Smooth muscle cell of the brain vasculature (primary cell): ENCODE measurements at places on chromosomes 13 and 19.

DNA sequence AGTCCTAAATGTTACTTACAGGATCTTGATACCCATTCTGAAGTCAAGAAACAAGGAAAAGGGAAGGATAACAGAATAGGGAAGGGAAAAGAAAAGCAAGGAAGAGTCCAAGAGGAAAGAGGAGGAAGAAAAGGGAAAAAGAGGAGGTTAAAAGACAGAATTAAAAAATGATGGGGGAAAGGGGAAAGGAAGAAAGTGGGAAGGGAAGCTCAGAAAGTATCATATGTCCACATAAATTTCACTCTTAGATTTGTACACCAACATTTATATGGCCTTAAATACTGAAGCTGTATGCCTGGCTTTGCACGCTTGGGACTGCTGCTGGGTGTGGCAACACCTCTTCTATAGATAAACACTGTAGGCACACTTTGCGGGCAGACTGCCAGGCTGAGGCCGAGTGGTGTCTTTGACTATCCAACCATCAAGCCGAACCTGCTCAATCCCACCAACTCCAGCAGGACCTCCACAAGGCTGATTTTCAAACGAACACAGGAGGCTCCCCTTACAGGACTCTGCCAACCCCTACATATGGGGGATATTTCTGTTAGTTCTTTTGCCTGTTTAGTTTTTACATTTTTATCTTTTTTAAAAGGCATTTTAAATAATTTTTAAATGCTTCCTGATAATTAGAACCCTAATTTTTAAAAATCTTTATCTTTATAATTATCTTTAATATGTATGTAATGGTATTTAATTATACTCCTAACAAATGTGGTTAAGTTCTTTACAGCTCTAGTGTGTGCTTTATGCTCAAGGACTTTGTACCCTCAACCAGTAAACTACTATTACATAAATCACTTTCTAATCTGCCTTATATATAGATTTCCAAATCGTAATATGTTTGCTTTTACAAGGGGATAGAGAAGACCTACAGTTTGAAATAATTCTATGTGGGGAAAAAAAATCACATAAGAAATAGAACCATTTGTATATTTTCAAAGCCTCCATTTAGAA is 154.2 kb downstream of the DIAPH3 start:
- no peak for DNase-seq

GRCh38 chr13:78650717-78651083 is 8.3 kb downstream of the OBI1 start:
- no peak for DNase-seq

DNA sequence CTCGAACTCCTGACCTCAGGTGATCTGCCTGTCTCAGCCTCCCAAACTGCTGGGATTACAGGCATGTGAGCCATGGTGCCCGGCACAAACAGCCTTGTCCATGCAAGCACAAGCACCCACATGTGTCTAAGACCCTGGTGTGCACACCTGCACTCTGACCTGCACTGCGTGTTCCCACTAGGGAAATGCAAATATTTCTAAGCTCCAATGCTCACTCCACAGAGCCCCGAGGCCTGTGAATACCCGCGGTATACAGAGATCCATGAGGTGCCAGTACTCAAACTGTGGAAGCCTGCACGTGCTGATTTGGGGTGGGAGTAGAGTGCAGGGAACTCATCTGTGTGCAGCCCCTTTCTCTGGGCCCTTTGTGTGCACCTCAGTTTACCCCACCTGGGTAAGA is 14.7 kb downstream of the GADD45B start:
- no peak for DNase-seq

DNA sequence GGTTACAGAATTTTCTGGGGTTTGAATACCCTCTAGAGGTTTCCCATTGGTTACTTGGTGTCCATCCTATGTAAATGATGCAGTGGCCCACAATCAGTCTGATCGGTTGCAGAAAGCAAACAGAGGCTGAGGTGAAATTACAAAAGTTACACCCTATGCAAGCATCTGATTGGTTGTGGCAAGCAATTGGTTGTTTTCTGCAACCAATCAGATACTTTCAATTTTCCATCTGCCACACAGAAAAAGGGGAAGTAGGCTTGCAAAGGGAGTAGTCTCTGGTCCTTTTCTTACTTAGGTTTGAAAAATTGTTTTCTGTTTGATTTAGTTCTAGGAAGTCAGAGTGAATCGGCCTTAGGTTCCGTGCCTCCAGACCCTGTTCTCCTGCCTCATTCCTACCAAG is 93.1 kb downstream of the WTIP start:
- no peak for DNase-seq

- DNase-seq: no peak
Observed at GRCh38 chr13:43375797-43376465, 352.5 kb downstream of the DNAJC15 start.

DNA sequence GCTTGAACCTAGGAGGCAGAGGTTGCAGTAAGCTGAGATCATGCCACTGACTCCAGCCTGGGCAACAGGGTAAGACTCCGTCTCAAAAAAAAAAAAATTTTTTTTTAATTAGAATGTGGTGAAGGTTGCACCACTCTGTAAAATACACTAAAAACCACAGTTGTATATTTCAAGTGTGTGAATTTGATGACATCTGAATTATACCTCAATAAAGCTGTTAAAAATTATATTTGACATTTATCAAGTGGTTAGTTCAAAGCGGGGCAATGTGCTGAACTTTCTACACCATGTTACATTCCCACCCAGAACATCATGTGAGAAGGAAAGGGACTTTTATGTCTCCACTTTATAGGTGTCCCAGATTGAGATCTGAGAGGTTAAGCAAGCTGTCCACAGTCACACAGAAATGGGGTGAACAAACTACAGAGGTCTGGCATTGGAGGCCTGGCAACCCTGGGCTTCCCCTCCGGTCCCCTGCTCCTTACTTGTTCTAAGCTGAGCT is 5.9 kb upstream of the S1PR5 start:
- no peak for DNase-seq

DNA sequence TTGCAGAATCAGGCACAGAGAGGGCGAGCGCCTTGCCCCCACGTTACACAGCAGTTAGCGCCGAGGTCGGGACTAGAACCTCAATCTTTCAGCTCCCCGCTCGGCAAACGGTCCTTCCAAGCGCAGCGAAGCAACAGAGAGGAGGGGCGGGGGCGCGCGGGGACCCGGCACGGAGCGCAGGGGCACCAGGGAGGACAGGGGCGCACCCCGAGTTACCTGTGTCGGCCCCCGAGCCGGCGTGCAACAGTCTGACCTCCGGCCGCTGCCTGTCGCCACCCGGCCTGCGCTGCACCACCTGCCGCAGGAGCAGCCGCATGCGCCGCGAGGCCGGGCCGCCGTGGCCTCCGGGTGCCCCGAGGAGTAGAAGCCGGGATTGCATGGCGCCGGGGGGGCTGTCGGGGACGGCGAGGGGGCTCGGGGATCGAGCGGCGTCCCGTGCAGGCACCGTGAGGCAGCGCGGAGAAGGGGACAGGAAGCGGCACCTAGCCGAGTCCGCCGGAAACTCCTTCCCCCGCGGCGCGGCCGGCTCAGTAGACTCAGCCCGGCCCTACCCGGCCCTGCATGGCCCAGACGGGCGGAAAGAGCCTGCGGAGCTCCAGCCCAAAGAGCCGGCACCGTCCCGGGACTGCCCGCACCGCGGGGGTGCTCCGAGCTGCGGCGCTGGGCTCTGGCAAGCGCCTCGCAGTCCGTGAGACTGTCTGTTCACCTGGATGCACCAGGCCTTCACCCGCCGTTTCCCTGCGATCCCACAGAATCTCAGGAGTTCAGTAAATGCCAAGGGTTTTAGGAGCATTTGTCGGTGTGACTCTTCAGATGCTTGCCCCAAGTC is at the start of gene VWA8:
Gene VWA8 (minus strand): TSS at position 473 of the 829 bp plus-strand sequence. CDS start 94 bp downstream, at position 379.
- DNase-seq: no peak

- no peak for DNase-seq
Observed at GRCh38 chr13:90187478-90188350, 1159.8 kb upstream of the MIR17HG start.

DNA sequence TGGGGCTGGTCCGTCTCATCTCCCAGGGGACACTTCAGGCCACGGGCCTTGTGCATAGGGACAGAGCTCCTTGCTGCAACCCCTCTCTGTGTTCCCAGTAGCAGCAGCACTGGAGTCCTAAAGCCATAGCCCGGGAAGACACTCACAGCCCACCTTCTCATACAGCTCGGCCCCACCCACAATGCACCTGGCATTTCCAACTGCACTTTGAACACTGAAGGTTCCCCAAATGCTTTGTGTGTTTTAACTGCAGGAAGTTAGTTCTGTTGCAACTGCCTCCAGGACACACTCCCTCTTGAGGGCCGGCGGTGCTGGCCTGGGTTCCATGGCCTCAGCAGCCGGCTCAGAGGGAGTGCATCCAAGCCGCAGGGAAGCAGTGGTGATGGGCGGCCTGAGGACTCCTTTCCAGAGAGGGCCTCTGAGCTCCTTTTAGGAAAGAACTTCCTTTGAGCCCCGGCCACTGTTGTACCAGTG is 22.7 kb upstream of the TMEM255B start:
- no peak for DNase-seq

- no peak for DNase-seq
Observed at GRCh38 chr13:44397766-44398223, 24.2 kb downstream of the SERP2 start.

DNA sequence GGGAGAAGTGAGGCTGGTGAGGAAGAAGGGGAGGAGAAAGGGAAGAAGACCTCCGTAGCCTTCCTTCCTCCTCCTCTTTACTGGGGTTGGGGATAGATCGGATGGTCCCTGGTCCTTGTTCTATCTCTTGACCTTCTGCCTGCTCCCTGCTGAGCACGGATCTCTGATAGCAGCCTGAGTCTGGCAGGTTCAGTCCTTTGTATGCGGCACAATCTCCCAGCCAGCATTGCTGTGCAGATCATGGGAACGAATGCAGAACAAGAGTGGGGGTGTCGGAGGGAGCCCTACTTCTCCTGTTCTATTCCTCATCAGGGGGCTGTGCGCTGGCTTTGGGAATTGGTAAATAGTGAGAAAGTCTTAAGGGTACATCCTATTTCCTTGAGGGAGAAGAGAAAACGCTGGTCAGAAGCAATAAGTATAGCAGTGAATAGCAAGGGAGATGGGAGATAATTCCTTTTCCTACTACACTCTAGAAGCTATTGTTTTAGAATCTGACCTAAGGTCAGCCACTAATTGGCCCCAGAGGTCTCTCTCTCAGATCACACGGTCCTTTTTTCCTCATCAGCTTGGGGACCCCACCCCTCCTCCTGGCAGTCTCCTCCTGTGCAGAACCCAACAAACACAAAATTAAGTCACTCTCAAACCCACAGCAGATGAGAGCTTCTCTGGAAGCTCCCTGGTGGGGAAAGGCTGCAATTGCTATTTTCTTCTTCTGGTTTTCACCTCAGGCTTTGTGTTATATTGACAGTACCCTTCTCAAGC is 41.0 kb downstream of the KL start:
- no peak for DNase-seq

- DNase-seq: no peak
Observed at GRCh38 chr19:49362929-49363267, 682 bp upstream of the TEAD2 start.

DNA sequence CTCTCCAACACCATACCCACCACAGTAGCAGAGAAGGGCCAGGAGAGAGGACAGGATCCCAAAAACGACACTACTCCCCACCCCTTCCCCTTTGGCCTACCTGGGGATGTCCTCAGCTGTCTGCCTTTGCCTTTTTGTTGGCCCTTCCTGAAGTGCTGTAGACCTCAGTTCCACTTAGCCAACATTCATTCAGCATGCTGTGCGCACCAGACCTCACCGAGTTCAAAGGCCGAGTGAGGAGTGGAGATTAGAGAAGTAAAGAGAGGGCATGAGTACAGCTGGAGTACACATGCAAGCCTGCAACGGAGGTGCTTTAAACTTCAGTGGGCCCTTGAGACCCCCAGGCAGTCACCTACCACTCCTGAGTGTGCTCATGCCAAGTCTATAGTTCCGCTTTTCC is 99.0 kb downstream of the TEX26 start:
- DNase-seq: no peak

DNA sequence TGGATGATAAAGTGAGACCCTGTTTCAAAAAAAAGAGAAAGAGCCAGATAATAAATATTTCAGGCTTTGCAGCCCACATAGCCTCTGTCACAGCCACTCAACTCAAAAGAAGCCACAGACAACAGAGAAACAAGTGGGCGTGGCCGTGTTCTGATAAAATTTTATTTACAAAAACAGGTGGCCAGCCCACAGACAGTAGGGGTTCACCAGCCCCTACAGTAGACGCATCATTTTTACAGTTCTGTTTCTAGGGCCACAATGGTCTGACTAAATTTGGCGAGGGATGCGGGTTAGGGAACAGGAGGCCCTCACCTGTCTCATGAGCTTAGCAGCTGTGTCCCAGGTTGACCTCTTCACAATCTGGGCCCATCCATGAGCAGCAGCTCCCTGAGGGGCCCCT is 59.5 kb downstream of the ARHGEF18 start:
- no peak for DNase-seq

GRCh38 chr13:21246761-21247452 is 70.4 kb downstream of the MRPL57 start:
- no peak for DNase-seq

DNA sequence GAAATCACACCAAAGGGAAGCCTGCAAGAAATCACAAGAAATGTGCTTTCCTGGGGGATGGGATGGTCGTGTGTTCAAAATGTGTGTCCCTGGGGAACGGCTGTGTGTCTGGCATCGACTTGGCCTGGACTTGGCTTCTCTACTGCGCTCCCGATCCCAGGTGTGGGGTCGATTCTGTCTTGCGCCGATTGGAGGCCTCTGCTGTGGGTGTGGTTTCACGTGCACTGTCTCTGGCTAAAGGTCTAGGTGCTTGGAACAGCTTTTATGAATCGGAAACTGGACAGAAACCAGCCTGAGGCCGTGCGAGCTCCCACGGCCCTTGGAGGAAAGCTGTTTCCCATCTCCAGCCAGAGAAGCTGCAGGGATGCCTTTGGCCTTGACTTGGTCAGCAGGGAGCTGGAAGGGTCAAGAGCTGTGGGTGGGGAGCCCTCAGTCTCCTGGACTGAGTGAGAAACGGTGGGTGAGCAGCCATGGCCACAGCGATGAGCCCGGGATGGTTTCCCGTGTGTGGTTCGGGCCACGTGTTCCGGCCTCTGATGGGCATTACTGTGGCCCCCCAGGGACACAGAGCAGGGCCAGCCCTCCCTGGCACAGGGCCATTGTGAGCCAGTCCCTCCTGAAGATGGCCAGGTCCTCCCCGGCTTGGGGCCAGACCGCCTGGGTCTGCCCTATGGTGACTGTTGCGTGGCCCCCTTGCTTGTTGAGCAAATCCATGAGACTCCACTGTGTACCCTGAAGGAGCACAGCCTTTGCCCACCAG is 29.7 kb downstream of the MCF2L start:
- no peak for DNase-seq

- DNase-seq: no peak
Observed at GRCh38 chr13:34808649-34809048, 133.4 kb upstream of the NBEA start.

DNA sequence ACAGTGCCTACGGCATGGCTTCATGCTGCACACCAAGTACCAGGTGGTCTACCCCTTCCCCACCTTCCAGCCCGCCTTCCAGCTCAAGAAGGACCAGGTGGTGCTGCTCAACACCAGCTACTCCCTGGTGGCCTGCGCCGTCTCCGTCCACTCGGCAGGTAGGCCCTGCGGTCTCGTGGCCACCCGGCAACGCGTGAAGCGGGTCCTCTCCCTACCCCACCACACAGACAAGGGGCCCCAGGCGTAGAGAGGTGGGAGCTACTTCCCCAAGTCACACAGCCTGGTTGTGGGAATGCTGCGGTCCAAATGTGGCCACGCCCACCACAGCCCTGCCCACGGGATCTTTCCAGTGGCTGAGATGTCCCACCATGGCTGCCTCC is 4.0 kb downstream of the DCAF15 start:
- DNase-seq: no peak
